ENCODE measurements at places on chromosomes 12 and 14. TPM values are rescaled to one million over a fixed set of nuclear protein-coding genes. Genes with fewer than 3 reads are reported as not detected.

DNA sequence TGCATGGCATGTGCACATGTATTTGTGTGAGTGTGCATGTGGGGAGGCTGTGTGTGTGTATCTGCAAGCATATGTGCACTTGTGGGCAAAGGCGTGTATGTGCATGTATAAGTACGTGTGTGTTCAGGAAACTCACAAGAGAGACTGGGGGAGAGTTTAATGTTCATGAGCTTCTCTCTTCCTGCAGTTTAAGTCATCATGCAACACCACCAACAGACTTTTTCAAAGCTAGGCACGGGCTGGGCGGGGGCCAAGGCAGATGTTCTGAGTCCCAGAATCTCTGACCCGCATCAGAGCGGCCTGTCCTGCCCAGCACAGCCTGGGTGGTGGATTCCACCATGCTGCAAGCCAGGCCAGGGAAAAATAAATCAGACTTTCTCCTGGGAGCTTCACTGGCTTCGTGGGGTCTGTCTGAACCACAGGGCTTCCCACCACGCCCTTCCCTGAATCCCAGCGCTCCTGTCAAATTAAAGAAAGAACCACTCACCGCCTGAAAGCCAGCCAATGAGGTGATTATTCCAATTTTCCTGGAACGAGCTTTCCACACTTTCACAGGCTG lies 75.7 kb downstream of the PITPNM2 start:
- DNase-seq, result no peak

- DNase-seq, result no peak
These were observed 46.0 kb upstream of the FOS start for GRCh38 chr14:75232597-75232996.

BRF1 gene
- total RNA-seq, result 79.9 TPM

RHOJ gene
- total RNA-seq, result 23.7 TPM

SERPINA5 gene
- 1.5 TPM for total RNA-seq

All from dorsolateral prefrontal cortex (tissue), 122 donors.